ENCODE measurements at places on chromosomes 2 and 18. TPM values are rescaled to one million over a fixed set of nuclear protein-coding genes. Genes with fewer than 3 reads are reported as not detected.

Gene RFTN2
- total RNA-seq = 17.5 TPM

DNA sequence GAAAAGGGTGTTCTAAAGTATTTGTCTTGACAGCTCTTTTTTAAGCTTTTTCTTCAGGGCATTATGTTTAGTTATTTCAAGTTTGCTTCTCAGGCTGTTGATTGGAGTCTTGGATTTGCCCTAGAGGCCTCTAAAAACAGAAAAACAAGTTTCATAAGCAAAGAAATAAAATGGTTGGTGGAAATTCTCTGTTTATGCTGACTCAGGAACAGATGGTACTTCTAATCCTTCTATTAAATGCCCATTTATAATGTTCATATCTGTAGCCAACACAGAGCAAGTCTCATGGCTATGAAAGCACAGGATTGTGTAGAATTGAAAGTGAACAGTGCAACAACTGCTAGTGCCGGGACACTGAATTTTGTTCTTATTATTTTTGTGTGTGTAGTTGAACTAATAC lies 60.4 kb downstream of the KCNJ3 start:
- no peak for DNase-seq

Gene FAM98A
- 39.7 TPM for total RNA-seq

DNA sequence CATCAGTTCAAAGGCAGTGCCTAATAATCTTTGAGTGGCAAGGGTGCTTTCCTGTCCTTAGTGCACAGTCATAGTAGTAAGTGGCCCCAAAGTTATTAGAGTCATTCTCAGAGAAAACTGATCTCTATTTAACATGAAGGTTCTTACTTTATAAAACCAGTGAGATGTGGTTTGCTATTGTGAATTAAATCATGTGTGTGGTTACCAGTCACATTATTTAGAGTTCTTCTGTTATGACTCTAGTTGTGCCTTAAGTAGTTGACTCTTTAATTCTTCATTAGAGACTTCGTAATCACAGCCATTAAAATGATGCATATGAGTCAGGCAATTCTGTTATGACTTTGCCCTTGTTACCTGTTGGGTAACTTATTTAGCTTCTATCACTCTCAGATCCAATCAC lies 1392.9 kb upstream of the ACVR2A start:
- no peak for DNase-seq

- no peak for DNase-seq
Measured at GRCh38 chr2:166568409-166568808, 74.4 kb upstream of the SCN7A start.

DNA sequence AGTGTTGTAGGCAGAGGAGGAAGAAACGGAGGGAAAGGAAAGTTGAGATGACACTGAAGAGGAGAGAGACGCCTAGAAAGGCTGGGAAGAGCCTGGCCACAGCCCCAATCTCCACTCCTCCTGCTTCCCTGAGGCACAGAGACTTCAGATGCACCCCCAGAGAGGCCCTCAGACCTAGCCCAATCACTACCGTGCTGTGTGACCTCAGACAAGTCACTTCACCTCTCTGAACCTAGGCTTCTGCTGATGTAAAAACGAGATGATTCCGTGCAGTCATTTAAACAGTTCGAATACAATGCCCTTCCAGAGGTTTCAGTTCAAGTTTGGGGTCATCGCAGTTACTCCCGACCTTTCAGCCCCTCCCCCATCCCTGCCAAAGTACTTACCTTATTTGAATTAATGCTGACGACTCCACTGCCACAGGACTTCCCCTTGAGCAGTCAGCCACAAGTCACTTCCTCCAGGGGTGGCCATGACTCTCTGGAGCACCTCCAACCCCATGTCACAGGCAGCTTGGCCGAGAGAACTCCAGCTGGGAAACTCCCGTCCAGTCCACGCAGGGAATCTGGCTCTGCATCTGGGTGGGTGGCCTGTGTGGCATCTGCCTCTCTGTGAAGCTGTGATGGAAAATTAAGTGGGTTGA lies 105.2 kb upstream of the ID2 start:
- DNase-seq = no peak

Gene MDH1
- 94.8 TPM for total RNA-seq

GRCh38 chr2:213187833-213188532 lies 36.6 kb upstream of the IKZF2 start:
- DNase-seq = no peak

DNA sequence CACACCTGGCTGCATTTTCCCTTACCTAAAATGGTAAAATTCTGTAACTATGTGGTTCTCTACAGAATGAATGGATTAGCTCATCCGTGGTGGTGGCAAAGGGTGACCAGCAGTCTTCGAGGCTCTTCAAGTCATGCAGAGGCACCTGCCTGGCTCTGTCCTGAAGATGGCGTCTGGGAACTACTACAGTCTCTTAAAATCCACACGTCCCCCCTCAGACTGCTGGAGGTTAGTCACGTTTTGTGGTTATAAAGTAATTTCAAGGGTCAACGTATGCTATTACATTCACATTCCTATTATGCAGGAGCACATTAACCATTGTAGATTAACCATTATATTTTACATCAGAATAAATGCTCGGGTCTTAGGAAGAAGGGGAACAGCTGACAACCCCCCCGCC lies 616.7 kb downstream of the GALR1 start:
- no peak for DNase-seq

Gene TYMS
- 5.3 TPM for total RNA-seq

Gene RFX8
- total RNA-seq = 1.0 TPM

- DNase-seq = no peak
Measured at GRCh38 chr2:14628901-14629300, 3.6 kb upstream of the LRATD1 start.

GRCh38 chr18:27213123-27213717 lies 28.1 kb upstream of the CHST9 start:
- no peak for DNase-seq

DNA sequence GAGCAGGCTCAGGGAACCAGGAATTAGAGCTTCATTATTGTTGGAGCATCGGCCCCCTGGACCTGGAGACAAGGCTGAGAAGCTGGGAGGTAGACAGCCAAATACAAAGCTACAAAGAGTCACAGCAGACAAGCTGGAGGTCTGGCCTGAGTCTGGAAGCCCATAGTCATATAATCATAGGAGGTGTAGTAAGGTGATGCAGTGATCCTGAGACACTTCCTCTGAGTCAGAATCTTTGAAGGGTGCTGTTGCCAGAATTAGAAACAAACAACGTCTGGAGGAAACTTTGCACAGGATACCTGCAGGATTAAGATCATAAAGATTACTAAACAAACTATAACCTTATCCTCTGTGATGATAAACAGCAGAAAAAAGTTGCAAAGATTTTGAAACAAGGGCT lies 213.8 kb downstream of the DSC3 start:
- no peak for DNase-seq

Gene MYCN
- 0.45 TPM for total RNA-seq

DNA sequence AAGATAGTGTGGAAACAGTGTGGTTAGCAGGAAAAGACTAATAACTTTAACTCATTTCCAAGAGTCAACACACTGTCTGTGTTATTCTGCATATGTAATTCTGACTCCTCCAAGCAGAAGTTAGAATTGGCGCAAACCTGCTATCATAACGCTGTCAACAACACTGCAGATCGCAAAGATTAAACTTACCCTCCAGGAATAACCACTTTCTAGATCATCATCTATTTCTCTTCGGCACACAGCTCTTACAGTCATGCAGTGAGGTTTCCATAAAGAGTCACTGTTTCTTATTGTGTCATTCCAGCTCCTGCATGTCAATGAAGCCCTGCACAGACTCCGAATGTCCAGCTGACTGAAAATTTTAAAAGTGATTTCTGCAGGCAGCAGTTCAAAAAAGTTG lies 2.4 kb downstream of the FBXO48 start:
- no peak for DNase-seq

DNA sequence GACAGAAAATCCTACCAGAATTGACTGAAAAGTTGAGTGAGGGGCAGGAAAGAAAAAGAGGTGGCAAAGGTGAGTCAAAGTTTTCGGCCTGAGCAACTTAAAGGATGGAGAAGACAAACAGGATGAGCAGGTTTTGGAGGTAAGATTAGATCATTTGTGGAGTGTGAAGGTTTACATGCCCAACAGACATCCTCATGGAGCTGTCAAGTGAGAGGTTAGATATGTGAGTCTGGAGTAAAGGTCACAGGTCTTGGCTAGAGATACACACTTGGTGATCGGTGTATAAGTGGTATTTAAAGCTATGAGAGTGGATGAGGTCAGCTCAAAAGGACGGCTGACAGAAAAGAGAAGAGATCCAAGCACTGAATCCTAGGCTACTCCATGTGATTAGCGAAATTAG lies 11.1 kb upstream of the MYL12A start:
- no peak for DNase-seq

Gene DSG1
- total RNA-seq = not detected

DNA sequence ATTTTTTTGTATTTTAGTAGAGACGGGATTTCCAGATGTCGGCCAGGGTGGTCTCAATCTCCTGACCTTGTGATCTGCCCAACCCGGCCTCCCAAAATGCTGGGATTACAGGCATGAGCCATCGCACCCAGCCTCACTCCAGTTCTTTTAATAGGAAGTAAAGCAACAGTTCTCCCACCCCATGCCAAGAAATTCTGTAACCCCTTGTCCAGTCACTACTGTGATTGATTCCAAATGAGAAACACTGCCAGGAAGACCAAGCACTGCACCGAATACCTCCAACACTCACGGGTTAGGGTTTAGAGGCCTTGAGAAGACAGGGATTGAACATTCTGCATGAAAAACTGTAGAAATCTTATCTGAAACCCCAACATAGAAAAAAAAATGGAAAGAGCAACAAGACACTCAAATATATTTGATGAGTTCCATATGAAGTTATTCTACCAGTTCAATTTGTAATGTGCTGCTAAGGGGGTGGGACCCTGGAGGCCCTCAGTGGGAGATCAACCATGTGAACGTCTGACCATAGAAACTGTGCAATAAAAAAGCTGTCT lies 48.2 kb upstream of the BIN1 start:
- no peak for DNase-seq

DNA sequence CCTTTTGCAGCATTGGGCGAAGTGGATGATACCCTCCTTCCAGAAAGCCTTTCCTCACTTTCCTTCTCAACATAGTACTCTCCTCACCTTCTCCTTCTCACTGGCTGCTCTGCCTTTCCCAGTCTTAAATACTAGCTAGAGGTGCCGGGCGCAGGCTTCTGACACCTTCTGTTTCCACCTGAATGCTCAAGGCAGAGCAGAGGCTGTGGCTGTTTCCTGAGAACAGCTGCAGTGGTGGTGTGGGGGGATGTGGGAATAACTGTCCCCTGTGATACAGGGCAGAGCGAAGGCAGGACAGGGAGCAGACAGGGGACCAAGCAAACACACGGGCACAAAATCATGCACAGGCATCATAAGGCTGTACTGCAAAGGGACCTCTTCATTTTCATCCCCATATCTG lies 303.1 kb downstream of the SS18 start:
- DNase-seq = no peak

Measured in aorta (tissue), 5 donors.